Activated CD4-positive, alpha-beta memory T cell treated with anti-CD3 and anti-CD28 coated beads for 36 hours (primary cell): ENCODE measurements at places on chromosomes 1 and 21. TPM values are rescaled to one million over a fixed set of nuclear protein-coding genes. Genes with fewer than 3 reads are reported as not detected.
A peak's percentile ranks its signal among the peaks of the same experiment; 100 is the strongest.

Gene TMIGD3
- total RNA-seq = 0.24 TPM

Gene PCBP3
- total RNA-seq = 6.6 TPM

Gene ORC1
- total RNA-seq = 43.0 TPM

Gene IL10
- 17.3 TPM for total RNA-seq

Gene GJA9
- not detected for total RNA-seq

GRCh38 chr1:170146720-170147263 is 1.0 kb downstream of the NTMT2 start:
- no peaks in the 10 kb centered on the region for H3K36me3 ChIP-seq
- no peak overlapping the region for H3K27ac ChIP-seq
- H3K27me3 ChIP-seq = peaks cover 16% of the 10 kb centered on the region
- H3K4me1 ChIP-seq = no peaks in the 10 kb centered on the region

GRCh38 chr1:45353685-45354084 is 13.4 kb upstream of the MUTYH start:
- no peak overlapping the region for H3K27ac ChIP-seq
- no peaks in the 10 kb centered on the region for H3K27me3 ChIP-seq
- no peak for DNase-seq

DNA sequence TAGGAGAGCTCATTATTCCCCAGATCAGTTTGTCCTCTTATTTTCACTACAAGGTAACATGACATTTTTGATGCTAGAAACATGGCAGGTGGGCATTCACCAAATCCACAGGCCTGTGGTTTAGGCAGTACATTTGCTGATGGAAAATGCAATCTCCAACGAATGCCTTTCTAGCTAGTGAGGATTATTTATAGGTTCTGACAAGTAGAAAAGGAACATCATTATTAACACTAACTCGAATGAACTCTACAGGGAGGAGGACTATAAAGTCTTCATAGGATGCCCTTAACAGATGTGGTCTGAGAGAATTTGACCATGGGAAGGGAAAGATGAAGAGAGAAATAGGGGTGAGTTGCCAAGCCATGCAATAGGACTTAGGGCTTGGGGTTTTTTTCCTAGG is 71.5 kb upstream of the BCL10 start:
- H3K4me1 ChIP-seq = no peaks in the 10 kb centered on the region
- peaks cover 5% of the 10 kb centered on the region for H3K27me3 ChIP-seq
- no peak overlapping the region for H3K27ac ChIP-seq
- no peaks in the 10 kb centered on the region for H3K36me3 ChIP-seq
- DNase-seq = no peak

GRCh38 chr1:212967801-212968200 is 17.5 kb downstream of the VASH2 start:
- peaks cover 4% of the 10 kb centered on the region for H3K4me1 ChIP-seq
- no peaks in the 10 kb centered on the region for H3K36me3 ChIP-seq
- no peak overlapping the region for H3K4me3 ChIP-seq
- no peak for DNase-seq

GRCh38 chr1:10328180-10328963 is 70.5 kb upstream of the PGD start:
- peaks cover 3% of the 10 kb centered on the region for H3K36me3 ChIP-seq
- DNase-seq = no peak
- no peaks in the 10 kb centered on the region for H3K27me3 ChIP-seq
- no peak overlapping the region for H3K4me3 ChIP-seq

DNA sequence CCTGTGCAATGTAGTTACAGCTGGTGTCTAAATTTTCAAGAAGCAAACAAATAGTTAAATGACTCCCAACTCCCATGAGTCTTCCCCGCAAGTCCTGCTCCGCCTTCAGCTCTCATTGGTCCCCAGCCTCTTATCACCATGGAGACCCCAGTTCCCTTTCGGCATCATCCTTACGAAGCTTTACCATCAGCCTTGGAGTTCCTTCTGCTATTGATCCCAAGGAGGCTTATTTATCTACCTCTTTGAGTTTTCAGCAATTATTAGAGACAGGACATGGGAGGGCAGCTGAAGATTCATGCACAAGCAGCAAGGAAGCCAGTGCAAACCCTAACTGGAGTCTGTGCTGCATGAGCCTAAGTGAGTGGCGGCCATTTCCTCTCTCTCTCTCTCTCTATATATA is 12.3 kb downstream of the KCNA2 start:
- H3K27me3 ChIP-seq = peaks cover 3% of the 10 kb centered on the region
- no peak overlapping the region for H3K27ac ChIP-seq
- no peaks in the 10 kb centered on the region for H3K36me3 ChIP-seq
- no peak overlapping the region for H3K4me3 ChIP-seq
- peaks cover 5% of the 10 kb centered on the region for H3K4me1 ChIP-seq
- no peak for DNase-seq

DNA sequence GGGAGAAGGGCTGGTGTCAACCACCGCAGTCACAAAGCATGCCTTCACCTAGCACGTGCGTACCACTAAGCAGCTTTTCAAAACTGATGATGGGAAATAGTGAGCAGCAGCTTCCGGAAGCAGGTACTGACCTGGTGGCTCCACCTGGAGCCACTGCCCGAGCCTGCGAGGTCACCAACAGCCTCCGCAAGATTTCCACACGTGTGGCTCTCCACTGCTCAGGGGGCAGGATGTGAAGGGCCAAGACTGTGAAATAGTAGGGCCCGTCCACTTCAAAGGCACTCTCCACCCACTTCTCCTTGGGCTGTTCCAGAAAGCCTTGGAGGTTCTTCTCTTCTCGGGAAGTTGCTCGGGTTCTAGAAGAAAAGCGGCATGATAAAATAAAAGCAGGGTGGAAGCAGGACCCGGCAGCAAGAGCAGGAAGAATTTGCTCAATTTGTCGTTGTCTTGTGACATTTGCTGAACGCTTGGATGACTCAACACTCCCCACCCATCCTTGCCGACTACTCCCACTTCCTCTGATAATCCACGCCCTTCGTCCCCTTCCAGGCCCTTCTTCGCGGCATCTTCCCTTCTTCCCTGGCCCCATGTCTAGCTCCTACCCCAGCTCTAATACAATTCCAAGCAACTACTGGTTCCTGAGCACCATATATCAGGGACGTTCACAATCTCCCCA is 124.9 kb upstream of the IFFO2 start:
- H3K27me3 ChIP-seq = no peaks in the 10 kb centered on the region
- no peaks in the 10 kb centered on the region for H3K4me1 ChIP-seq
- H3K4me3 ChIP-seq = no peak overlapping the region
- H3K36me3 ChIP-seq = peaks cover 60% of the 10 kb centered on the region
- DNase-seq = no peak

DNA sequence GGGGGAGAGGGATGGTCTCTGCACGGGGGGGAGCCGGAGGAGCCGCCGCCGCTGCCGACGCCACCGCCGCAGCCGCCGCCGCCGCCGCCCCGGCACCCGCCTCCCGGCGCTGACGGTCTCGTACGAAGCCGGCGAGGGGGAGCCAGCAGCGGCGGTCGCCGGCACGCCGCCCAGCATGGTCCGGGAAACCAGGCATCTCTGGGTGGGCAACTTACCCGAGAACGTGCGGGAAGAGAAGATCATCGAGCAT is 311 bp downstream of the SPEN start:
- H3K36me3 ChIP-seq = peaks cover 8% of the 10 kb centered on the region
- no peaks in the 10 kb centered on the region for H3K27me3 ChIP-seq
- DNase-seq = no peak
- peak overlapping the region; percentile 89 for H3K4me3 ChIP-seq
- peaks cover 49% of the 10 kb centered on the region for H3K4me1 ChIP-seq

DNA sequence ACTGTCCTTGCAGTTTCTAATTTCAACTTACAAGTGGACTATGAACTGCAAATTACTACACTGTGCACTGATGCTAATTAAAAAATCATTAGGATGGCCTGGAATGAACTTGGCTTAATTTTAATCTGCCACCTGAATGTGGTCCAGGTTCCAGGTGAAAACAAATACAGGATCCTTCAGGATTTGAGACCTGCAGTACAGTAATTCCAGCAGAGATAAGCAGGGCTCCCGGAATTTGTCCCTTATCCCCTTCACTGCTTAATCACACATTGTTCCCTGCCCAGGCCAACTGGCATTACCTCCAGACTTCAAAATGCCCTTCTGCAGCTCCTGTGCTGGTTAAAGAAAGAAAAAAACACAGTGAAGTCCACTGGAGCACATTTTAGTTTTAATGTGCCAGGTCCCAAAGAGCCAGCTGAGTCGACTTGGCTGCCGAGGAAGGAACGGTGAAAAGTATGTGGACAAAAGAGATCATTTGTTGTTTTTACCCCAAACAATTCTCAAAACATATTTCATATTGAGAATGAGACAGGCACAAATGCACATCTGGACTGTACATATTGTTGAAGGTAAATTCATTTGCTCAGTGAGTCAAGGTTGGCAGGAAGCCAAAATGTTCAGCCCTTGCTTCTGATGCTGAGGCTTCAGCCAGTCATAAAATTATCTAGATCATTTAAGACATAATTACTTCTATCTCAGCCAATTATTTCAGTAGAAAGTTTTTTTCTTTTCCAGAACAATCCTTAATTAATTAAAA is 28.3 kb downstream of the DEGS1 start:
- H3K27ac ChIP-seq = no peak overlapping the region
- no peak for DNase-seq
- H3K4me1 ChIP-seq = no peaks in the 10 kb centered on the region
- H3K36me3 ChIP-seq = no peaks in the 10 kb centered on the region
- H3K4me3 ChIP-seq = no peak overlapping the region
- H3K27me3 ChIP-seq = no peaks in the 10 kb centered on the region

DNA sequence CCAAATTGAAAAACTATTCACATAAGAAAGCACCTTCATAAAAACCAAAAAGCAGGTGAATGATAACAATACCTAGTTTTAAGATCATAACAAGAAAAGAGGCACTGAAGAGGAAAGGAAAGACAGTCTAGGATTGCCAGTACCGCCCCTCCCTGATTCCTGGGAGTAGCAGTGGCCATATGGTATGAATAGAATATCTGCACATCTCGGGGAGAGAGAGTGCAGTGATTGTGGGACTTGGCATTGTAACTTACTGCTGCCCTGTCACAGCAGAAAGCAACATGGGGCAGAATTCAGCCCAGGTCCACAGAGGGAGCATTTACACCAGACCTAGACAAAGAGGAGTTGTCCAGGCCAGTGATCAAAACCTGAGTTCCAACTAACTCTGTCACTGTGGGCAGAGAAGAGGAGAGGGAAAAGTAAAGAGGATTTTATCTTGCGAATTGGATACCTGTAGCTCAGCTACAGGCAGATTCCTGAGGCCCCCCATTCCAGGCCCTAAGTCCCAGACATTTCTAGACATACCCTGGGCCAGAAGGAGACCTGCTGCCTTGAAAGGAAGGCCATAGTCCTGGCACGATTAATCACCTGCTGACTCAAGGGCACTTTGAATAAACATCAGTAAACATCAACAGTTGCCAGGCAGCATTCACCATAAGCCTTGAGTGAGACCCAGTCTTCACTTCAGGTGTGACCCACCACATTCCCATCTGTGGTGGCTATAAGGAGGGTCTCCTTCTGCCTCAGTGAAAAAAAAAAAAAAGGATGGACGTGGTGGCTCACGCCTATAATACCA is 397.5 kb downstream of the TGFB2 start:
- no peak overlapping the region for H3K4me3 ChIP-seq
- H3K27me3 ChIP-seq = no peaks in the 10 kb centered on the region
- no peaks in the 10 kb centered on the region for H3K36me3 ChIP-seq

DNA sequence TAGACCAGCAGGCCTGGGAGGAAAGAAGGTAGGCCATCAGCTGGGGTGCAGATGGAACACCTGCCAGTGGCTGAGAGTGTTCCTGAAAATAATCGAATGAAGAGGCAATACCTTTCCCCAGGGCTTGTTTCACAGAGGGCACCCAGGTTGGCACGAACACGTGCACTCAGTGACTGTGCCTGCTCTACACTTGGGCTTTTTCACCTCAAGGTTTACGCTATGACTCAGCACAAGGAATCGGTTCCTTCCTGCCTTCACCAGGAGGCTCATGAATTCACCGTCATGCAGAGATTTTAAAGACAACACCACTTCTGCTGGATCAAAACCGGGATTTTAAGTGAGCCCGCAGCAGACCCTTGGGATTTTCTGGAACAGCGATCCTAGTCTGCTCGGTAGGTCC is 118.5 kb upstream of the ADAR start:
- H3K4me3 ChIP-seq = no peak overlapping the region
- DNase-seq = peak; percentile 67
- H3K27me3 ChIP-seq = peaks cover 9% of the 10 kb centered on the region

GRCh38 chr1:183602510-183602909 is 12.3 kb upstream of the NCF2 start:
- DNase-seq = no peak
- H3K36me3 ChIP-seq = no peaks in the 10 kb centered on the region
- H3K27me3 ChIP-seq = peaks cover 5% of the 10 kb centered on the region
- no peak overlapping the region for H3K27ac ChIP-seq

DNA sequence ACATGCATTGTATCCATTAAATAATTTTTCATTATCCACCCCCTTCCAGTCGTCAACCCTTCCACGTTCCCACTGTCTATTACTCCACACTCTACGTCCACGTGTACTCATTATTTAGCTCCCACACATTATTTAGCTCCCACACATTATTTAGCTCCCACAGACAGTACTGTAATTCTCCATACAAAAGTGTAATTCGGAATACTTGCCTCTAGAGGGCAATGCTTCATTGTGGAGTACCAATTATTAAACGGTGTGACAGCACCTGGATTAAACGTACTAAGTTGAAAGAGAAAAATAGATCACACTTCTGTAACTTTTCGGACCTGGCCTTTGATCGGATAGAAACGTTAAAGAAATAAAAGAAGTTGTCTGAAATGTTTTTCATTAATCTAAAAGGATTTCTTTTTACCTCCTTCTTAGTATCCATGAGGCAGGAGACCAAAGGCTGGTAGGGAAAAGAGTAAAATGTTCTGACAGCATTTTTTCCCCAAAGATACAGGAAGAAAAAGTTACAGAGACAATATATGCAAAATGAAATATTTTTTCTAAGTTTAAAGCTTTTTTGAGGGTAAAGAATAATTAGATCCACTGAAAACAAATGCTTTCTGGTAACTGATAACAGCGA is 99.2 kb downstream of the LHX8 start:
- no peak overlapping the region for H3K4me3 ChIP-seq
- no peak overlapping the region for H3K27ac ChIP-seq
- H3K4me1 ChIP-seq = no peaks in the 10 kb centered on the region
- DNase-seq = no peak
- no peaks in the 10 kb centered on the region for H3K27me3 ChIP-seq
- no peaks in the 10 kb centered on the region for H3K36me3 ChIP-seq

DNA sequence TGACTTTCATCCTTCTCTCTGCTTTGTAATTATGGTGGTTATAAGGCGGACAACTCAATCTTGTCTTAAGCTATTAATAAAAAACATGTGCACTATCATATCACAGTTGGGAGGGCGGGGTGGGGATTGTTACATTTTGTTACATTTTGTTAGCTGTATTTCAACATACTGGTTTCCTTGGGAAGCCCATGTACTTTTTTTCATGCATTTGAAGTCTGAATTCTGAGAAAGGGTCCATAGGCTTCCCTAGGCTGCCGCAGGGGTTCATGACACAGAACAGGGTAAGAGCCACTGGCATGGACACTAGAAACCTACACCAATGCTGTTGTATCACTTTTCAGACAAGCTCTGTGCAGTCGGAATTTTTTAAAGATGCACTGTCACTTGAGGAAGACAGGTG is 178.8 kb downstream of the ETS2 start:
- peaks cover 18% of the 10 kb centered on the region for H3K4me1 ChIP-seq
- H3K36me3 ChIP-seq = peaks cover 2% of the 10 kb centered on the region
- peaks cover 59% of the 10 kb centered on the region for H3K27me3 ChIP-seq
- no peak overlapping the region for H3K4me3 ChIP-seq
- DNase-seq = no peak

GRCh38 chr1:196858811-196859210 is 29.0 kb upstream of the CFHR4 start:
- no peaks in the 10 kb centered on the region for H3K36me3 ChIP-seq
- H3K4me1 ChIP-seq = no peaks in the 10 kb centered on the region
